ENCODE measurements at places on chromosomes 7 and 10.
A peak's percentile ranks its signal among the peaks of the same experiment; 100 is the strongest.

DNA sequence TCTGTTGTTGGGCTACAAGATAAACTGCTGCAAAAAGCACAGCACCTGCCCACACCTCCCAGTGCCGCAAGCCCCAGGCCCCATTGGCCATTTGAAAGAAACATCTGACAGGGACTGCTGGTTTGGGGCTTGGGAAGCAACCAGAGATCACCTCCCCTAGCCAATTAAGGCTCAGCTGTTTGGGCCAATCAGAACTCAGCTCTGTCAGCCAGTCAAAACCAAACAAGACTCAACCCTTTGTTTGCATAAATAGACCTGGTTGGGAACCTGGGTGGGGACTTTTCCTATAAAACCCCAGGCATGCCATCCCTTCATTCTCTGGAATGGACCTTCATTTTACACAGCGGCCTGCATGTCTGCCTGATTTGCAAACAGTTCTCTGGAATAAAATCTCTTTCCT lies 17.2 kb upstream of the NME8 start:
- no peak for DNase-seq

- DNase-seq: no peak
Measured at GRCh38 chr7:30751696-30752273, at the start of gene INMT. TSS of gene INMT (plus strand) at chr7:30752135. CDS start at chr7:30752151, 16 bp downstream.

DNA sequence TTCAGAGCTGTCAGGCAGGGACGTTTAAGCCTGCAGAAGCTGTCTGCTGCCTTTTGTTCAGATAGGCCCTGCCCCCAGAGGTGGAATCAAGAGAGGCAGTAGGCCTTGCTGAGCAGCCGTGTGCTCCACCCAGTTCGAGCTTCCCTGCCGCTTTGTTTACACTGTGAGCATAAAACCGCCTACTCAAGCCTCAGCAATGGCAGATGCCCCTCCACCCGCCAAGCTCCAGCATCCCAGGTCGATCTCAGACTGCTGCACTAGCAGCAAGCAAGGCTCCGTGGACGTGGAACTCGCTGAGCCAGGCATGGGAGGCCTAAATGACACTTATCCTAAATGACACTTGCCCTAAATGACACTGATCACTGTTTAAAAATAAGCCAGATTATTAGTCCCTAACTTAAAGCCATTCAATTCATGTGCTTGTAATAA lies 6.8 kb upstream of the ASB15 start:
- no peak for DNase-seq

DNA sequence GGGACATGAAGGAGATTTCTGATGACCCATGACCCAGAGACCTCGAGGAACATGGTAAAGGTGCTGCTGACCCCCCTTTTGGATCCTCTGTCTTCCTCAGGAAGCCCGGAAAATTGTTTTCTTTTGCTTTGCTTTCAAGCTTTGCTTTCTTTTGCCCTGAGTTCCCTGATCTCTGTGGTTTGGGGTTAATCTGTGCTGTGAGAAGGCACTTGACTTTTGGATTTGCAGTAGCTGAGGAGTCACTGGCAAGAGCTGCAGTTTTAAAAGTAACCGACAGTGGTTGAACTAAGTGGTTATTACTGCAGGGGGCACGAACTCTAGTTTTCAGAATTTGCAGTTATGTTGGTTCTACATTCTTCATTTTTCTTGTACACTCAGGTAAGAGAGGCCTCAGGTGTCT lies 53.0 kb downstream of the PDZD8 start:
- DNase-seq: no peak

DNA sequence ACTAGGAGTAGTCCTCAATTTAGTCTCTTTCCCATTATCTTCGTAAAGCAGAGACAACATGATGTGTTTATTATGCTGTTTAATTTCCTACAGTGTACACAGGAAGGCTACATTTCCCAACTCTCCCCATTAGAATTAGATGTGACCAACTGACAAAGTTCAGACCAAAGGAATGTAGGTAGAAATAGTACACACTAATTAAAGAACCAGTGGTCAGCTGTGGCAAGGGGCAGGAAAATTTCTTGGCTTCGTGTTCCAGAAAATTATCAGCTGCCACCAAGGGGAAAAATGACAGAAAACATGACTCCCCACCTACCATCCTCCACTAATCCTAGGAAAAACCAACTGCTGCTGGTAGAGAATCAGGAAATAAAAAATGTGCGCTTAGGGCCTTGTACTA lies 125.6 kb downstream of the PPP1R3A start:
- DNase-seq: no peak

DNA sequence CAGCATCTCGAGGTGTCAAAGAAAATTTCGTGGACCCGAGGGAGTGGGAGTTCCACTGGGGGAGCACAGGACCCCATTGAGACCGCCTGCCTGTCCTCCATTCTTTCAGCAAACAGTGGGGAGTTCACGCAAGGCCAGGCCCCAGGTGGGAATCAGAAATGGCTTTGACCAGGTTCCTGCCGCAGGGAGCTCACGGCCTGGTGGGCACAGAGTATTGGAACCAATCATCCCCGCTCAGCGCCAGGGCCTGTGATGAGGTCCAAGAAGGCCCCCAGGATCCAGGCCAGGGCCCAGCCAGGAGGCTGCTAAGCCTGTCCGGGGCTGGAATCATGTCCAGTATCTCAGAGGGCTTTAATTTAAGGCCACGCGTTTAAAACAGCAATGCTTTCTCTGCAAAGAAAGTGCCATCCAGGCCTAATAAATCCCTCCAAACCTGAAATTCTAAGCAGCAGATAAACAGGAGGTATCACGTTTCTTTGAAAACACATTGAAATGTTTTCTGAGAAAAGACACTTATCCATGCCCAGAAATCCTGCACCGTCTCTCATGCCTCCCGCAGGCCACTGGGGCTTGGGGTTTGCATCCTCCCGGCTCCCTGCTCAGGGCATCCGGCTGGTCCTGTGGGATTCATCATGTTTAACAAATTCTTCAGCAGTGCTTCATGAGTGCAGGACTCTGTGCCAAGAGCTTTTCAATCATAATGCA lies 125.7 kb downstream of the OAT start:
- DNase-seq: no peak

GRCh38 chr10:47295411-47295810 lies 4.6 kb upstream of the GDF10 start:
- DNase-seq: no peak

- DNase-seq: peak; percentile 87
Measured at GRCh38 chr7:75740846-75741497, 2.2 kb upstream of the HIP1 start.

GRCh38 chr10:68365611-68366010 lies 32.9 kb upstream of the PBLD start:
- DNase-seq: no peak

DNA sequence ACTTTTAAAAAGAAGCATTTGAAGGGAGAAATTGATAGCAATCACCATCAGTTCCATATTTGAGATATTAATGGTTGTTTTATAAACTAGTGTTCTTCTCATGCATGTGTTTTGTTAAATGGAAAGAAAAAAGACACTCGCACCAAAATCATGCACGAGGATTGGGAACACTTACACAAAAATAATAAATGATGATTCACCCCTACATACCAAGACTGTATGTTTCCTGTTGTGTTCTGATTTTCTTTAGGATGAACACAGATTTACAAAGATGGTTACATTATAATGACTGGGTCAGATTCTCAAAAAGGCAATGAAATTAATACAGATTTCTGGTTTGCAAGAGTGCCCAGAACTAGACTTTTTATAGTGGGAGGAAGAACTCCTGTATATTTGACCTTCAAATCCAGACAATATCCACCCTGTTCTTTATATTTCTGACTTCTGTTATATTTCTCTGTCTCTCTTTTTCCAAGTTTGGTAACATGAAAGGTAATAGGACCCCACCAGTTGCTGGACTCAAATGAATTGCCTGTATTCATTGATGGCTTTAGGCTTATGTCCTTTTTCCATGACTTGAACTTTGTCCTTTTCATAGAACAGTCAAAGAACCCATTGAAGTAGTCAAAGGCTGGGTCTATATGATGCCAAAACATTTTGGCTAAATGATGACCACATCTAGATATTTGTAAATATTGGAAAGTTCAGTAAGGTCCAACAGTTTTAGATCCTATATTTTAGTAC lies 54.4 kb downstream of the SEMA3A start:
- DNase-seq: no peak

GRCh38 chr7:106372595-106373318 lies 88.0 kb upstream of the NAMPT start:
- no peak for DNase-seq

DNA sequence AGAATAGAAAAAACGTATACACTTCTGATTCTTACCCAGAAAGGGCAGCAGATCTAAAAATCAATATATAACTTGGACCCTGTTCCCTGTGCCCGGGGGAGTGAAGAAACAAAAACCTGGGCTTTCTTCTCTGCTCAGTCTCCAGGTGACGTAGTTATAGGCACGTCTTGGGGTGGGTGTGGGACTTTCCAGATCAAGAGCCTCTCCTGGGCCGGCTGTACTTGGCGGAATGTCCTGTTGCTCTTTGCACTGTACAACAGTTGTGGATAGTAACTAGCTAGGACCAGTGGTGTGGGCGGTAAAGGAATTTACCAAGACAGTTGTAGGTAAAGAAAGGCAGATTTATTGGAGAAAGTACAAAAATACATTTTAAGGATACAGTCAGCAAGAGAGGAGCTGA lies 40.4 kb upstream of the STEAP4 start:
- no peak for DNase-seq

GRCh38 chr10:79155301-79156081 lies 86.7 kb downstream of the ZMIZ1 start:
- DNase-seq: no peak

DNA sequence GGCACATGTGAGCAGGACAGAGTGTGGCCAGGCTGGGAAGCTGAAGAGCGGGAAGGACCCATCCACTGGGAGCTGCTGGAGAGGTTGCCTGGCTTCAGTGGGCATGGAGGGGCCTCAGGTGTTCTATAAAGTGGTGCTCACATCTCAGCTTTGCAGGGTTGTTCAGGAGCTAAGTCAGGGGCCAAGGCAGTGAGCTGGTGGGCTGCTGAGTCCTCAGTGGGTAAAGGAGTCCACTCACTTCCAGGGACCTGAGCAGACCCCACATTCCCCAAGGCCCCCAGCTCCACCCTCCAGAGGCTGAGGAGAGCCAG lies 28.8 kb upstream of the C10orf53 start:
- no peak for DNase-seq

GRCh38 chr7:117193564-117193963 lies 129.3 kb downstream of the WNT2 start:
- no peak for DNase-seq

- DNase-seq: no peak
Measured at GRCh38 chr7:28088032-28088431, 92.6 kb downstream of the JAZF1 start.

DNA sequence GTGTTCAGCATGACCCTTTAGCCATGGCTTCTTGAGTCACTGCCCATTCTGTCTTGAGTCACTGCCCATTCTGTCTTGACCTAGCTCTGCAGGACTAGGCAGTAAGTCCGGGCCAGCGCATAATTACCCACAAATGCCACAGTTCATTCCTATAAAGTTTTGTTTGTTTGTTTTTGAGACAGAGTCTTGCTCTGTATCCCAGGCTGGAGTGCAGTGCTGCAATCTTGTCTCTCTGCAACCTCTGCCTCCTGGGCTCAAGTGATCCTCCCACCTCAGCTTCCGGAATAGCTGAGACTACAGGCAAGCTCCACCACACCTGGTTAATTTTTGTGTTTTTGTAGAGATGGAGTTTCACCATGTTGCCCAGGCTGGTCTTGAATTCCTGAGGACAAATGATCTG lies 32.7 kb upstream of the TARP start:
- no peak for DNase-seq

DNA sequence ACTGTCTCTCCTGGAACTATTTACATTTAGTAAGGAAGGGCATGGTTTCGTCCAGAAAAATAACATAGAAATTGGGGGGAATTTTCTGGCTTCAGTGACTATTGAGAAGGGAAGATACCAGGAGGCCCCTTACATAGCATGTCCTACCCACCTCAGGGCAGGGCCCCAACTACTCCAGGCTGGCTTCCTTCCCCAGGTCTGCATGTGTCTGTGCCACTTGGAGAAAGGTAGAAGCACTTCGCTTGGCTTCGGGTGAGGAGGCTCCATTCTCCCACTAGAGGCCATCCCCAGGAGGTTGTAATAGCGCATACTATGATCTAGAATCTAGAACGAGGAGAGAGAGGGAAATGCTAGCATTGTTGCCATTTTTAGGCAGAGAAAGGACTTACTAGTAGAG lies 14.7 kb downstream of the LRGUK start:
- no peak for DNase-seq

DNA sequence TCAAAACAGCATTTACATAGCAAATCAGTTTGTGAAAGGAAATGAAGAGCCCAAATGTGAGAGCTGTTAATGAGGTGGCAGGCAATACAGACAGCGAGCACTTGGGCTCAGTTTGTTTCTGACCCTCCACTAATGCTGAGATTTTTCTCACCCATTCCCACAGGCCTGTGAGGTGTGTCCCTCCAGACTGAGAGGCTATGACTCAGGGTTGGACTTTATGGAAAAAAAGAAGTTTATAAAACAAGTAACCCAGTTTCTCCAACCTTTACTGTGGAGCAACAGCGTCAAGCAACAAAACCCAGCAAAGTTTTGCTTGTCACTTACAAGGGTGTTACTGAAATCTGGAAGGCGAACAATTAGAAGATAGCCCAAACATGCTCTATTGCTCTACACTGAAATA lies 4.9 kb upstream of the FEZF1 start:
- no peak for DNase-seq

DNA sequence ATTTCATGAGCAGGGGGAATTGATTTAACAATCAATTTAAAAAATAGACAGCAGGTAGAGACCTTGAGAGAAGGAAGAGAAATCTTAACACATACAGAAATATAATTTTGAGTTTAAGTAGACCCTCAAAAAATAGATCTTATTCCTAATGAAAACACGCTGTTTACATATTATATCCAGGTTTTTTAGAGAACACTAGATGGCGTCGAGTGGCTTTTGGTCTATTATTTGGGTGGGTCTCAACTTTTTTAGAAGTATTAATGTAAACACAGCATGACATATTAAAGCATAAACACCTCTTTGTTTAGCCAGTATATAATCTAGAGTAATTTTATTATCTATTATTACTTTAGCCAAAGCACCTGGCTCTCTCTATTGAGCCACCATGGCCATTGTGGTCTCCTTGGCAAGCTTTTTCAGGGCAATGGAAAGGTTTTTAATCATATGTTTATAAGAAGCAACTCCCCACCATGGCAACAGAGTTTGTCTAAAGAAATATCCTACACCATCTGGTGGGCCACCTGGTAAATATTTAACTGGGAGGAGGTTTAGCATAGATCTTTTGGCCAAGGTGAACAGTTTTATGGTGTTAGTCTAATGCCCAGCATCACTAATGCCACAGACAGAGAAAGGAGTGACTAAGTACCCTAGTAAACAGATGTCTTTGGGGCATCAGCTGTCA lies 59.7 kb upstream of the PRSS1 start:
- no peak for DNase-seq

DNA sequence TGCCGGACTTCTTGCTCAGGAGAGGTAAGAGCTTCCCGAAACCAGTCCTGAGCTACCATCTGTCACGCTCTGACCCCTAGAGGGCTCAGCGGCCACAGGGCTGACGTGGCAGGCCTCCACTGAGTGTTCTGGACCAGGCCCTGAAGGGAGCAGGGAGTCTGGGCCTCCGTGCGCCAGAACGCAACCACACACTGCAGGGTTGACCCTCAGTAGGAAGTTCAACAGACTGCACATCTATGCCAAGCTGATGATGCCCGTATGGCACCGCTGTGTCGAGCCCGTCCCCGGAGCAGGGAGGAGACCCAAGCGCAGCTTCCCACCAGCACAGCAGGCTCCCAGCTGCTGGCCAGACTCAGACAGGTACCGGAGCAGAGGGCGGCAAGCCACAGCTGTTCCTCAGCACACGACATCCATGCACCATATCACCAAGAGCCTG lies 39.2 kb downstream of the CAMK2B start:
- DNase-seq: no peak
